ENCODE measurements at places on chromosomes 12 and 14.

DNA sequence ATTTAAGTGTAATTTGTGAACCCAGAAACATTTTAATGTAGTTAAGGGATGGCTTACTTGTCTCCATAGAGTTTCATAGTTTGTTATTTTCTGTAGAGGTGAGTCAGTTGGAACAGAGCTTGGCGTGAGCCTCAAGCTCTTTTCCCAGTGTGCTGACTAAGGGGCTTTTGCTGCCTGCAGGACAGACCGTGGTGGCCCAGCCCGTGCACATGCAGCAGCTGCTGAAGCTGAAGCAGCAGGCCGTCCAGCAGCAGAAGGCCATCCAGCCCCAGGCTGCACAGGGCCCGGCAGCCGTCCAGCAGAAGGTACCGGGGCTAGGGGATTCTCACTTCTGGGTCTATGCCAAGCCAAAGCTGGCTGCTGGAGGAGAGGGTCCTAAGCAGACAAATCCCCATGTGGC lies 76.9 kb downstream of the DDX51 start:
- no peak for DNase-seq

DNA sequence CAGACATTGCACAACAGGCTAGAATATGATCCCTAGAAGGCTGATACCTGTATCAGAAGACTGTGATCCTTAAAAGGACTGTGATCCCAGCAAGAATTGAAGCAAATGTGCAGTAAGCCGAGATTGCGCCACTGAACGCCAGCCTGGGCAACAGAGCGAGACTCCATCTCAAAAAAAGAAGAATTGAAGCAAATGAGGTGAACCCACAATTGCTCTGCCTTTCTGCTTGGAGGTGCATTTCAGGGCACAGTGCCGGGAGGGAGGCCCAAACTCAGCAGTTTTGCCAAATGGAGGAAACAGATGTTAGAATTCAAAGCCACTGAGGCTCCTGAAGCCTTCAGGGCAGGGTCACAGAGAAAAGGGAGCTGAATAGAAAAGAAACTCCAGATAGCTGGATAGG lies 61.1 kb upstream of the COCH start:
- DNase-seq, result no peak

- DNase-seq, result no peak
These were observed 21.2 kb upstream of the SLC38A4 start for GRCh38 chr12:46847001-46847400.

GRCh38 chr12:29102741-29103140 lies 46.3 kb upstream of the FAR2 start:
- no peak for DNase-seq

DNA sequence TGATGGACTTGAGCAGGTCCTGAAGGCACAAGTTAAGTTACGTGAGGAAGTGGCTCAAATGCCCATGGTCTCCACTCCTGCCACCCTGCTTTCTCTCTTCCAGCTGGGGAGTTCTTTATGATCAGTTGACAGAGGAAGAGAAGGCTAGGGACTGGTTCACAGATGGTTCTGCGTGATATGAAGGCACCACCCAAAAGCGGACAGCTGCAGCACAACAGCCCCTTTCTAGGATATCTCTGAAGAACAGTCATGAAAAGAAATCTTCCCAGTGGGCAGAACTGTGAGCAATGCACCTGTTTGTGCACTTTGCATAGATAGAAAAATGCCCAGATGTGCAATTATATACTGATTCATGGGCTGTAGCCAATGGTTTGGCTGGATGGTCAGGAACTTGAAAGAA lies 162.4 kb upstream of the FSCB start:
- no peak for DNase-seq

GRCh38 chr14:50756300-50756699 lies 74.7 kb downstream of the NIN start:
- no peak for DNase-seq

DNA sequence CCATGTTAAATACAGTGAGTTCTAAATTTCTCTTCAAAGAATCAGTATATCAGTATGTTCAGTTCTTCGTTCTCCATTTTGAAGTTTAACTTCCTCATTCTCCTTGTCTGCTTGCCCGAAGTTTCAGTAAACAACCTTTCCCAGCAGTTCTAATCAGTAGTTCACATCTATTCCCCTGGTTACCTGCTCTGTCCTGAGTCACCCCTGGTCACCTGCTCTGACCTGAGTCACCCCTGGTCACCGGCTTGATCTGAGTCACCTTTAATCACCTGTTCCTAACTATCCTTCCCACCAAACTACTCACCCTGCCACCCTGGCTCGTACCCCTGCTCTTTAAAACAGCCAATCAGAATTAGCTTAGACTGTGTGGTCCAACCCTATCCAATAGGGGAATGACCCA lies 9.4 kb upstream of the OR10G3 start:
- DNase-seq, result no peak

DNA sequence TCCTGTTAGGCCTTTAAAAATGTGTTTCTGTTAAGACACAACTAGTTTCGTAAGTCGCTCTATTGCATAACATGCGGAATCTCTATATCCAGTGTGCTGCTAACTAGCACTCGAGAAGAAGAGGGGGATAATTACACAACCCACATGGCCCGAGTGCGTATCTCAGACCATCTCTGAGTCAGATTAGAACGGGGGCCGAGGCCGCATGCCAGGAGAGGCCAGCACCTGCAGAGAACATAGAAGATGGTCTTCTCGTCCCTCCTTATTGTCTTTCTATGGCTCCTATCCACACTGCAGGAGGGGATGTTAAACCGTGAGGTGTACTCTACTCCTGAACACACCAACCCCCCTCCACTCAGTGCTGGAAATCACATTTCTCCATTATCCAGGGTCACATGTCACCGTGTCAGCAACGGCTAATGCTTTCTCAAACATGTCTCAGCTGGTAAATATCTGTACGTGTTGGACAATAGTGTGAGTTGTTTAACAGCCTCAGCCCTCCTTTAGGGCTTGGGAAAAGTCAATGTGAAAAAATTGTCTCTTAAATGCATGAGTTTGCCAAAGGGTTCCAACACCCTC lies 56.3 kb downstream of the CCDC88C start:
- DNase-seq, result no peak

GRCh38 chr12:76922866-76923265 lies 44.0 kb upstream of the CSRP2 start:
- DNase-seq, result no peak

- DNase-seq, result no peak
These were observed 61.0 kb downstream of the KIF26A start for GRCh38 chr14:104199266-104199895.

DNA sequence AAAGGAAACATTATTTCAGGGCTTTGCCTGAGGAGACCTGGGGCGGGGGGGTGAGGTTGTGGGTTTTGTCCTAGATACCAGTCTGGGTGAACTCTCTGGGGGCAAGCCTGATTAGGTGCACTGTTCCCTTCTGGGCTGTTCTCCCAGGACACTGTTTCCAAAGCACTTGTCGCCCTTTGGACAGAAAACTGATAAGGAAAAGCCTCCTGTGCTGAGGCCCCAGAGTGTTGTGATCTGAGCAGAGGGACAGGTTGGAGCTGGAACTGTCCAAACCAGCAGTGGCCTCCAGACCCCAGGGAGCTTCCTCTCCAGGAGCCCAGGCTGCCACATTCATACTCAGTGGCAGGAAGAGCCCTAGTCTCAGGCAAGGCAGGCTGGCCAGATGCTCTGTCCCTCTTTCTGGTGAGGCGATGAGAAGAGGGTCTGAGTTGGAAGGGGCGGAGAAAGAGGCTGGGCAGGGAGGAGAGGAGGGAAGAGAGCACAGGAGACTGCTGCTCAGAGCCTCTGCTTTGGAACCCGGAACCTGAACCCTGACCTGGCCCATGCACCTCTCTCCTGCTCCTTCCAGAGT lies 1.9 kb downstream of the GALNT16 start:
- no peak for DNase-seq

DNA sequence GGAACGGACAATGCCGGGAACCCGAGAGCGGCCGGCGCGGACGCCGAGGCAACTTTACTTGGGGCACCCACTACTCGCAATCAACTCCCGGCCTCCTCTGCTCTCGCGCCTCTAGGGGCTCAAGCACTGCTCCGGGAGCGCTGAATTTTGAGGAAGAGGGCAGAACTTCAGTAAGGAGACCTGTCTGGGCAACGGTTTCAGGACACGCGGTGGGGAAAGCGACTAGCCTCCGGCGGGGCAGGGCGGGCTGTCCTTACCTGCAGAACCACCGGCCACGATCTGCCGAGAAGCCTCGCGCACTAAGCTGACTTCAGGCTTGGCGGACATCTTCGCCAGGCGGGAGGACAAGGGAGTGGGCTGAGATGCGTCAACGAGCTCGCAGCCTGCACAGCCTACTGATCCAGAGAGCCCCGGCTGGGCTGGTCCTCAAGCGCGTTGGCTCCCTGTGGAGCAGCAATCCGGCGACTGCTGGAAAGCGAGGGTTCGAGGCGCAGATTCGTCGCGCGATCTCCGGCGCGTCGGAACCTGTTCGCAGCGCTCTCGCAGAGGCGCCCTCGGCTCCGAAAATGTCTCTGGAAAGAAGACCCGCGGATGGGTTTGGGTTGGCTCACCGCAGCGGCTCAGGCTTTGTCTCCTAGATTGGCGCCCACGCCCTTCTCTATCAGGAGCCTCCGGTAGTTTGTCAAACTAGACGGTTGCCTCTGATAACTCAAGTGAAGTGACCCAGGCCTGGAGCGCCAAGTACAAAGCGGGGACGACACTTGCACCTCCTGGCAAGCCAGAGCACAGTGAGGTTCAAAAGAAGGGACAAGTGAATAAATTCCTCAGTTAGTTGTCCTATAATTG lies at the start of gene SLC25A21:
SLC25A21 (minus strand) TSS at position 583 of the 846 bp plus-strand sequence.
- peak; percentile 95 for DNase-seq

DNA sequence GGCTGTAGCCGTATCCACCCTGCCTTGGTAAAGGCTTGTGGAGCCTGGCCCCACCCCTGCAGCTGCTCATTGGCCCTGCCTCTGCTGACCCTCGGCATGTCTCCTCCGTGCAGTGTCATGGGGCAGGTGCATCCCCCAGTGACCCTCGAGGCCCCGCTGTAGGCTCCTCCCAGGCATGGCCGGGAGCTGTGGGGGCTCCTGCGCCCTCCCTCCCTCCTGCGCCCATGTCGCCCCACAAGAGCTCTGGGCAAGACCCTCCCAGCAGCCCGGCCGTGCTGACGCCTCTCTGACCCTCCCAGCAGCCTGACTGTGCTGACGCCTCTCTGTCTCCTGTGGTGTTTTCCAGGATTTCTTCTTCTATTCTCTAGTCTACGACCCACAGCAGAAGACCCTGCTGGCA lies 20.8 kb upstream of the CRIP2 start:
- DNase-seq, result no peak

- DNase-seq, result no peak
These were observed 109.3 kb downstream of the ETV6 start for GRCh38 chr12:11758510-11759493.

GRCh38 chr14:98169170-98169587 lies 1102.8 kb downstream of the BCL11B start:
- no peak for DNase-seq

- no peak for DNase-seq
These were observed 141.6 kb upstream of the PARP11 start for GRCh38 chr12:4014858-4015224.

GRCh38 chr12:31599053-31599452 lies 8.1 kb upstream of the DENND5B start:
- DNase-seq, result no peak

- no peak for DNase-seq
These were observed 297.6 kb upstream of the SEL1L start for GRCh38 chr14:81831128-81831820.

DNA sequence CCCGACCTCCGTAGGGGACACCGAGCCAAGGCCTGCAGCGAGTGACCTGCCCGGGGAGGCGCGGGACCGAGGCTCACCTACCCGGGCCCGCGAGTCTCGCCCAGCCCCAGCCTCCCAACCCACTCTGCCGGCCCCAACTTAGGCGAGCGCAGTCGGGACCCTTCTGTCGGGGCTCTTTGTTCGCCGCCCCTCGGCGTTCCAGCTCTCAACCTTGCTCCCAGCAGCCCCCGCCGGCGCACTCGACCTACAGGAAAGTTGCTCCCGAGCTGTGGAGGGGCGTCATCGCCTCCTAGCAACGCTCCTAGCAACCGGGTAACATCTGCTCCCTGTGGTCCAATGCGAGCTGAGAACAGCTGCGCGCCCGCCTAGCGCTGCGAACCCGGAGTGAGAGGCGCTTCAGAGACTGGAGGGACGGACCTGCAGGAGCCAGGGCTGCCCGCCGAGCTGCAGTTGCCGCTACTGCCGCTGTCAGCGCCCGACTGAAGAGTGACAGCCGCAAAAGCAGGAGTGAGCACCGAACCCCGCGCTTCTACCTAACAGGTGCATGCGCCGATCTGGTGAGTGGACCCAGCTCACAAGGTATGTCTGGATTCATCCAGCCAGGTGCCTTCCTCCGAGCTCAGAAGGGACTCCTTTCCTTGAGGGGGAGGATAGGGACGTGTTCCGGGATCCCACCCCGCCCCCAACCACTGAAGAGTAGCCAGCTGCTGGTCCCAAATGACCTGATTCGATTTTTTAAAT lies 355.0 kb downstream of the SNAPC1 start:
- no peak for DNase-seq

DNA sequence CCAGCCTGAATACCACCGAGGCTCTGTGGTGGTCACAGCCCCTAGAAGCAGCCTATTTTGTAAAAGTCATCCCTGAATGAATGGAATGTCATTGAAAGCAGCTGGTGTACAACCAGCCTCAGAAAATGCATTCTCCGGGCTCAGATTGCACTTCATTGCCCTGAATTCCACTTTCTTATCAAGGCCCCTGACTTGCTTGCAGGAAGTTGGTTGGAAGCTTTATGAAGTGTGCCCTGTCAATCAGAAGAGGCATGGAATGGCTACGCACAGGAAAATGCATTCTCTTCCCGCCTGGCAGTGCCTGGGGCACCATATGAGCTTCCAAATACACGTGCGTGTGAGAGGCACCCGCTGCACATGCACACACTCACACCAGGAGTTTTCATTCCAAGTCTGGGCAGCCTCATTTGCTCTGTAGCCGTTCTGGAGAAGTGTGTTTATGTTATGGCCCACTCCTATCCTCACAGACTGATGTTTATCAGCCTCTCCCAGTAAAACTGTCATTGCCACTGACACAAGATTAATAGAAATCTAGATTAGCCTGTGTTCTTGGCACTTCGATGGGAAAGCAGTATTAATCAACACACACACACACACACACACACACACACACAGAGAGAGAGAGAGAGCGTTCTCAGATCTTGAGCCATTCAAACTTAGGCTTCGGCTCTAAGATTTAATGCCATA lies 63.9 kb downstream of the NUAK1 start:
- DNase-seq, result no peak

DNA sequence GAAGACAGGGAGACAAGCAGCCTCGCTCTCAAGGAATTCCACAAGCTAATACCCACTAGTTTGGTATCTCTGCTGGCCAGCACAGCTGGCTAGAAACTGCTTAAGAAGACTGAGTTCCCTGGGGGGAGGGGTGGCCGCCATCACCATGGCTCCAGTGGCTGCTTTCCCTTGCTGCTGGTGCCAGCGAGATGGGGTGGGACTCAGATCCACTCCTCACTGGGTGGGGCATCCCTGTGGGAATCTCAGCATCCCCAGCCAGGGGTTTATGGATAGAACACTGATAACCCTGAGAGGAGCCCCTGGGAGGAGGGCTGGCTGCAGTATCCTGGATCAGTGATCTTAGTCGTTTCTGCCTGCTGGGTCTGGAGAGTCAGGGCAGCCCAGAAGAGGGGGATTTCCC lies 170.6 kb upstream of the MDGA2 start:
- DNase-seq, result no peak
